ENCODE measurements at places on chromosomes 3 and 15.

DNA sequence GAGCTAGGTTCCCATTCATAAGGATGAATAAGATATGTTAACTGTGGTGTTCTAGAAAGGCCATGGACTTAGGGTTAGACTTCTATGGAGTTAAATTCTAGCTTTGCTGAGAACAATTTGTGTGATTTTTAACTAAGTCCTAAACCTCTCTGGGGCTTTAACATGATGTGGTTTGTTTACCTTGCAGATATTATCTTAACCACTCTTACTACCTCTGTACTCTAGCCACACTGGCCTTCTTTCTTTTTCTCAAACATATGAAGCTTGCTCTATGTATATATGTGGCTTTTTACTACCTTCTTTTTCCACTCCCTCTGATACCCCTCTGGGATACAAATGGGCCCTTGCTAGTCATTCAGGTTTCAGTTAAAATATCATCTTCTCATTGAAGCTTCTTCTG lies 108.4 kb downstream of the ZNF609 start:
- H3K27me3 ChIP-seq: no peaks in the 10 kb centered on the region
- H3K27ac ChIP-seq: peak overlapping the region; percentile 10
- peaks cover 12% of the 10 kb centered on the region for H3K4me1 ChIP-seq
- DNase-seq: no peak
- no peaks in the 10 kb centered on the region for H3K36me3 ChIP-seq

DNA sequence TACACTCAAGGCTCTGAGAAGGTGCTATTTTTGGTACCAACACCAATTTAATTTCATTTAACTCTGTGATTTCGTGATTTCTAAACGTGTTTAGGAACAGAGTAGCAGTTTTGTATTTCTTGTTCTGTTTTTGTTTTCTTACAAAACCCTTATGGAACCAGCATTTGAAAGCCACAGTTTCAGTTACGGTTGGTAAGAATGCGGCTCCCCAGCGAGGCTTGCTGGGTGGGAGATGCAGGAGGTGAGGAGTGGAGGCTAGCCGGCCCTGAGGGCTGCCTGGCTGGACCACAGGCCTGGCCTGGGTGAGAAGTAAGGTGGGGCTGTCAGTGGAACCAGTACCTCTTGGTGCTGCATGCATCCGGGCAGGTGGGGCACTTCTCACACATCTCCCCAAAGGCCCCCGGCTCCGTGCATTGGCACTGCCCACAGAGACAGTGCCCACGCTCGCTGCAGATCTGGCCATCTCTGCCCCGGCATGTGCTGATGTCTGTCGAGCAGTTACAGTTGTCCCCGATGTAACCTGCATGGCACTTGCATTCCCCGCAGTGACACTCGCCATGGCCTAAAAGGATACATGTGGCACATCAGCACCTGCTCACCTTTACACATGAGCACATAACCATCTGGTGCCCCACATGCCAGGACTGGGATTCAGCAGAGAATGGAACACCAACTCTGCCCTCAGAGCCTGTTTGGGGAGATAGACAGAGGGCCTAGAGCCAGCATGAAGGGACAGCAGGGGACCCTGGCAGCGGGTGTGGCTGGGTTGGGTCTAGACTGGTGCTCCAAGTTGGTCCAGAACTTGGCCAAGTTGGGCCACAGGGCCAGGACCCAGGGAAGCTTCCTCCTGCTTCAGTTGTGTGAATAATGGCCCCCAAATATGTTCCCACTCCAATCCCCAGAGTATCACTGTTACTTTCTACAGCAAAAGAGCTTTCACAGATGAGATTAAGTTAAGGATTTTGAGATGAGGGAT lies 43.4 kb downstream of the UMPS start:
- H3K27ac ChIP-seq: no peak overlapping the region
- DNase-seq: no peak
- H3K4me1 ChIP-seq: no peaks in the 10 kb centered on the region
- no peak overlapping the region for H3K4me3 ChIP-seq
- no peaks in the 10 kb centered on the region for H3K36me3 ChIP-seq

DNA sequence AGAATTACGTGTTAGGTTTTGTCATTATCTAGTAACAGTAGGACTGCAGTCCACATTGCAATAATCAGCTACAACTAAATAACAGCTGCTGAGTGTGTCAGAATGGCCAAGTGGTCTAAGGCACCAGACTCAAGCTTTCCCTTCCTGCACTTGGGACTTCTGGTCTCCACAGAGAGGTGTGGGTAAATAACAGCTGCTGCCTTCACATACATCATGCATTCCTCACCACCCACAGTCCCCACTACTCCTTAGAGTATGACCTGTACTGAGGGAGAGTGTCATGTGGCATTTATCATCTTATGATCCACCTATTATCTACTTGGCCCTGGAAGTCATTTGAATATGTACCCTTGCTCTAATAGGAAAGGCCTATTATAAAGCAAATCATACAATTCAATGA lies 22.2 kb upstream of the ZMAT3 start:
- no peaks in the 10 kb centered on the region for H3K36me3 ChIP-seq
- DNase-seq: no peak
- H3K4me3 ChIP-seq: no peak overlapping the region
- H3K27ac ChIP-seq: no peak overlapping the region

GRCh38 chr3:71262364-71263265 lies 320.9 kb downstream of the FOXP1 start:
- DNase-seq: no peak
- H3K27me3 ChIP-seq: no peaks in the 10 kb centered on the region
- H3K36me3 ChIP-seq: no peaks in the 10 kb centered on the region
- no peak overlapping the region for H3K4me3 ChIP-seq
- H3K4me1 ChIP-seq: peaks cover 24% of the 10 kb centered on the region

- DNase-seq: no peak
- no peak overlapping the region for H3K27ac ChIP-seq
- no peaks in the 10 kb centered on the region for H3K36me3 ChIP-seq
- no peaks in the 10 kb centered on the region for H3K4me1 ChIP-seq
- no peaks in the 10 kb centered on the region for H3K27me3 ChIP-seq
- no peak overlapping the region for H3K4me3 ChIP-seq
These were observed 86.5 kb upstream of the MYZAP start for GRCh38 chr15:57505056-57505715.

- no peak for DNase-seq
- H3K36me3 ChIP-seq: no peaks in the 10 kb centered on the region
- H3K27me3 ChIP-seq: no peaks in the 10 kb centered on the region
- H3K27ac ChIP-seq: no peak overlapping the region
- H3K4me3 ChIP-seq: no peak overlapping the region
These were observed 44.6 kb downstream of the FMN1 start for GRCh38 chr15:33149919-33150318.

DNA sequence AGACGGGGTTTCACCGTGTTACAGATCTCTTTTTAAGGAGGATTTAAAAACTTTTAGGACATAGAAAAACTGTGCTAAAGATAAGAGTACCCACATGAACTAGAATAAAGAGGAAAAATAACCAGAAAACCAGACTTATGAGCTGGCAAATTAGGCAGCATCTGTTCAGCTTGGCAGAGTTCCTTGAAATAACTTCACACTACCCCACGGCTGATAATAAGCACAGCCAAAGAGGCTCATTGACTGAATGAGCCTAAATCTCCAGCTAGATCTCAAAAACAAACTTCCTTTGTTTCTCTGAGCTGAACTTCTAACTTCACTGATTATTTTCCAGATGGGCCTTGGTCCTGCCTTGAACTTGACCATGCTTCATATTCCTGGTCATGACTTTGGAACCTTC lies 26.7 kb upstream of the PIK3R4 start:
- H3K27ac ChIP-seq: no peak overlapping the region
- H3K27me3 ChIP-seq: no peaks in the 10 kb centered on the region
- H3K4me3 ChIP-seq: no peak overlapping the region
- H3K4me1 ChIP-seq: no peaks in the 10 kb centered on the region

DNA sequence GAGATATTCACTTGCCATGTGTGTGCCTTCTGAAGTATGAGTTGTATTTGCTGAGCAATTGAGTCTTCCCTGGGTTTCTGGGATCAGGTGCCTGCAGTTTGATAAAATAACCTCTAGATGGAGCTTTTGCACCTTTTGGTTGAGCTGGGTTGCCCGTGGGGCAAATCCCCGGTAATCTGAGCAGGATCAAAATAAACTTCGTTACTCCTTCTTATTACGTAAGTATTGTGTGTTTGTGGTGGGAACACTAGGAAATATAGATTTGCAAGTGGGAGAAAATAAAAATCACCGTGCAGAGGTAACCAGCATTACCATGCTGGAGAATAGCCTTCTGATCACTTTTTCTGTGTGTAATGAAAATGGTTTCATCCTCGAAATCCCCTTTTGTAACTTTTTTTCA lies 277.4 kb upstream of the NR2E3 start:
- no peaks in the 10 kb centered on the region for H3K36me3 ChIP-seq
- H3K4me1 ChIP-seq: no peaks in the 10 kb centered on the region
- H3K27ac ChIP-seq: no peak overlapping the region
- peaks cover 3% of the 10 kb centered on the region for H3K27me3 ChIP-seq
- H3K4me3 ChIP-seq: no peak overlapping the region

DNA sequence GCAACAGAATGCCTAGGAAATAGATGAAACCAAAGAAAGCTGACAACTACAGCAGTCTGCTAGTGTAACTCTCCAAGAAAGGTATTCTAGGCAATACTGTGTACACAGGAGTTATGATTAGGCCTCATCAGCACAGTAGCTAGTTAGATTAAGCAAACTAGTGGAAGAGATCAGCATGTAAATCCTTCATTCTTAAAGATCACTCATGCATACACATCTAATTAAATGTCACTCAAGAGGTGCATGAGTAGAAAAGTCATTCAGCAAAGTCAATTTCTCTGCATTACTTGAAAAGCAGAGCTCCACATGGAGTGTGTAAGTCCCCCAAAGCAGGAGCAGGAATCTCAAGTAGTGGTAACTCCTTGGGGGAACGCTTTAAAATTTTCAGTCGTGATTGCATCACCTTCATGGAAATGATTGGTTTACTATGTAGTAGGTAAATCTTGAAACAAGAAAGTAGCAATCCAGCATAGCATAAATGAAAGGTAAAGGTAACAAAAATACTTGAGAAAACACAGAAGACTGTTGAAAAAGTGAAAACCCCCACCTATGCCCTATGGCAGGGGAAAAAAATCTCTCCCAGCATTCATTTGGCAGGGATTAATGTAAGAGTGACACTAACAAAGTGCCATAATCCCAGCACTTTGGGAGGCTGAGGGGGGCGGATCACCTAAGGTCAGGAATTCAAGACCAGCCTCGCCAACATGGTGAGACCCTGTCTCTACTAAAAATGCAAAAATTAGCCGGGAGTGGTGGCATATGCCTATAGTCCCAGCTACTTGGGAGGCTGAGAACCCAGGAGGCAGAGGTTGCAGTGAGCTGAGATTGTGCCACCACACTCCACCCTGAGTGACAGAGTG lies 29.4 kb upstream of the PPIB start:
- H3K4me3 ChIP-seq: no peak overlapping the region
- H3K4me1 ChIP-seq: peaks cover 3% of the 10 kb centered on the region
- peaks cover 29% of the 10 kb centered on the region for H3K36me3 ChIP-seq
- H3K27ac ChIP-seq: no peak overlapping the region
- no peaks in the 10 kb centered on the region for H3K27me3 ChIP-seq
- DNase-seq: no peak

DNA sequence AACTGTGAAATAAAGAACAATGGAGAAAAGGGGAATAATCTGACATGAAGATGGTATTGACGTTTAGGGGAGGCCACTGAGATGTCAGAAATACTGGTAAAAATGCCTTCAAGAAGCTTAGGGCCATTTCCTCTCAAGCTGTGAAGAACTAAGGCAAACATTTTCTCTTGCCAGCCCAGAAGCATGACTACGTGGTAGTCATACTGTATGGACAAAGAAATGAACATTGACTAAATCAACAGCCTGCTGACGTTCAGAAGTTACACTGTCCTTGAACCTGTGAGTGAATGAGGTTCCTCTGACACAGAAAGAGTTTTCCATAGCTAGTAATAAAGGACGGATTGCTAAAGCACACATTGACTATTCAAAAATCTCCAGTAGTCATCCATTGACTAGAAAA lies 121.0 kb downstream of the P3H2 start:
- no peaks in the 10 kb centered on the region for H3K4me1 ChIP-seq
- H3K27me3 ChIP-seq: peaks cover 5% of the 10 kb centered on the region
- H3K4me3 ChIP-seq: no peak overlapping the region
- H3K27ac ChIP-seq: no peak overlapping the region
- DNase-seq: no peak

- H3K36me3 ChIP-seq: no peaks in the 10 kb centered on the region
- H3K27ac ChIP-seq: no peak overlapping the region
- no peaks in the 10 kb centered on the region for H3K27me3 ChIP-seq
- H3K4me1 ChIP-seq: no peaks in the 10 kb centered on the region
- H3K4me3 ChIP-seq: no peak overlapping the region
These were observed 32.2 kb downstream of the PTPRG start for GRCh38 chr3:61593446-61594029.

- no peaks in the 10 kb centered on the region for H3K36me3 ChIP-seq
- H3K4me3 ChIP-seq: no peak overlapping the region
- DNase-seq: no peak
- no peaks in the 10 kb centered on the region for H3K4me1 ChIP-seq
These were observed 1037.9 kb downstream of the ROBO1 start for GRCh38 chr3:78729946-78730345.

DNA sequence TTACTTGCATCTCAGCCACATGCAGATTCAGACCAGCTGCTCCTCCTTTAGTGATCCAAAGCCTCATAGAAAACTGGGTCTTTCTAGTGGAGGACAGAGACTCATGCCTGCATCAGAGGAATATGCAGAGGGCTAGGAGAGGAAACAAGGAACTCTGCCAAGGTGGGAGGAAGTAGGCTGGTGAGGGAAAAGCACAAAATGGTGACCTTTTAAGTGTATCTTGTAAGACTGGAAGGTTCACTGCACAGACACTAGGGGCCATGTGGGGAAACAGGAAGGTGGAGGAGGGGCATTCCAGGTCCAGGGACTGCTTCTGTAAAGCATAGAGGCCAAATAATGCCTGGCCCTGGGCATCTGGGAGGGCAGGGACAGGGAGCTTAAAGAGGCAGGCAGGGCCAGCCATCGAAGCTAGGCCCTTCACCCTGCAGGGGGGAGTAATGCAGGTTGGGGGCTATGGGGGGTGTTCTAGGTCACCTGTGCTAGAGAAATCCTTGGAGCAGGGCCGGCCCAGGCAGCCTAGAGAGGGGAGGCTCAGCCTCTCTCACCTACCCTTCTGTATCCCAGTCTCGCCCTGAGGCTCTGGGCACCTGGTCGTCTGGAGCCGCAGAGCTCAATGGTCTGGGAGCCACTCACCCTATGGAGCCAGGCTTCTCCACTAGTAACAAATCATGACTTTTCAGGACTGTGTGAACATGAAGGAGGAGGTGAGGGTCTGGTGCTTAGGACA lies 117.7 kb downstream of the DNAJB8 start:
- H3K27ac ChIP-seq: no peak overlapping the region
- H3K36me3 ChIP-seq: peaks cover 11% of the 10 kb centered on the region
- H3K27me3 ChIP-seq: no peaks in the 10 kb centered on the region
- DNase-seq: no peak

- H3K4me1 ChIP-seq: no peaks in the 10 kb centered on the region
- no peaks in the 10 kb centered on the region for H3K36me3 ChIP-seq
- DNase-seq: no peak
- no peak overlapping the region for H3K4me3 ChIP-seq
These were observed 79.4 kb upstream of the ATP11B start for GRCh38 chr3:182713743-182714517.

- H3K4me3 ChIP-seq: no peak overlapping the region
- no peak overlapping the region for H3K27ac ChIP-seq
- DNase-seq: no peak
- no peaks in the 10 kb centered on the region for H3K27me3 ChIP-seq
These were observed 916.8 kb downstream of the CADM2 start for GRCh38 chr3:85875589-85875988.

GRCh38 chr15:90838544-90838943 lies 29.8 kb upstream of the FURIN start:
- H3K4me1 ChIP-seq: peaks cover 36% of the 10 kb centered on the region
- H3K4me3 ChIP-seq: peak overlapping the region; percentile 28
- DNase-seq: no peak
- no peaks in the 10 kb centered on the region for H3K36me3 ChIP-seq
- no peak overlapping the region for H3K27ac ChIP-seq

Data from CD4-positive, alpha-beta T cell (primary cell).